Stimulated activated CD4-positive, alpha-beta T cell treated with anti-CD3 and anti-CD28 coated beads, TNF-alpha, amount 100 ng/mL, for 1 hour (primary cell): ENCODE measurements at places on chromosomes 11 and 22.

GRCh38 chr11:44065841-44066731 is at the start of gene ACCS:
TSS of gene ACCS (plus strand) at chr11:44066270. CDS start at chr11:44067628, 1,358 bp downstream.
- peak; percentile 50 for DNase-seq

DNA sequence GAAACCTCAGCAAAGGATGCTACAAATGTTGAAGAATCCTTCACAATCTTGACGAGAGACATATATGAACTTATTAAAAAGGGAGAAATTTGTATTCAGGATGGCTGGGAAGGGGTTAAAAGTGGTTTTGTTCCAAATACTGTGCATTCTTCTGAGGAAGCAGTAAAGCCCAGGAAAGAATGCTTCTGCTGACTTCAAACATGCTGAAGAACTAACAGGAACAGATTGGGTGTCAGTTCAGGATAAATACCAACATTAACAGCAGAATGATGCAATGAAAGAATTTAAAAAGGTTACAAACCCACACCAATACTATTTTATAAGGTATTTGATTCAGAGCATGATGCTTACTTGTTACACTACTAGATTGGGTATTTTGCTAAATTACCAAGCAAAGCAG is 33.9 kb downstream of the RAB39A start:
- no peak for DNase-seq

DNA sequence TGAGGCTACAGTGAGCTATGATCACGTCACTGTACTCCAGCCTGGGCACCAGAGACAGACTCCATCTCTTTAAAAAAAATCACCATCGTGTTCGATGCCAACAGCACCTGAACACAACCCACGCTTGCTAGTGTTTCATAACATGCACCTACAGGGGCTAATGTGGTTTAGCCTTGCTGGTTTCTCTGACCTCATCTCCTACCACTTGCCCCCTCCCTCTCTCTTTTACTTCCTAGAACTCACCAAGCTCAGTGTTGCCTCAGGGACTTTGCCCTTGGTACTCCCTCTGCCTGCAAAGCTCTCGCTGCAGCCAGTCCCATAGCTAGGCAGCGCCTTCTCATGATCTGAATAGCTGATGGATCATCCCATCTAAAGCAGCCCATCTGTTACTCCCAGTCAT is 99.8 kb downstream of the FBXO7 start:
- DNase-seq = no peak

DNA sequence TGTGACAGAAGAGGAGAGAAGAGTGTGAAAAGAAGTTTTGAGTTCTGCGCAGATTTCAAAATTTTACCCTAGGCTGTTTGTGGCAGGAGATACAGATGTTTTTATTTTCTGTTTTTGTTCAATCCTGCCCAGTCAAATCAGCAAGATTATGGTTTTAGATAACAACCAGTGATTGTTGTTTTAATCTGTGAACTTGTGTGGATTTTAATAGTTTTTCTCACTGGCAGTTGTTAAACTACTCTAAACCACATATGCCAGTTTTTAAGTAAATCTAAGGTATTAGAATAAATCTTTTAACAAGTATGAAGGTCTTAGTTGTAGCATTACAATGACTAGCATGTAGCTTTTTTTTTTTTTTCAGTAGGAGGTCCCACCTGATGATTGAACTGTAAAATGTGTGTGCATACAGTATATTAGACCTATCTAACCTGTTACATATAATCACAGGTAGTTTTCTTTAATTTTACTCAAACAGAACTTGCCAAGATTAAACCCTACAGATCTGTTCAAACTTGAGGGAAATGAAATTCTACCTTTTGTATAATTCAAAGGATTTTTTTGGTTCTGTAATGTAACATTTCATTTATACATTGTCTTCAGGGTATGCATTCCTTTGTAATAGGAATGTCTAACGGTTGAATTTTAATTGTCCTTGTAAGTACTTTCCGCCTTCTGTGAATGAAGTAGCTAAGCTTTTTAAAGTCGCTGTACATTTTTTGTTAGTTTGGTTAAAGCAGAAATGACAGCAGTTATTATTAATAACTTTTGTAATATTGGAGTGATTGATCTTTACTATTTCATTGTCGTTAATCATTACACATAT is 13.3 kb downstream of the ATXN10 start:
- DNase-seq = no peak
